ENCODE measurements at places on chromosomes 3 and 15.

- DNase-seq: no peak
Measured at GRCh38 chr3:31354373-31354772, 178.4 kb upstream of the STT3B start.

DNA sequence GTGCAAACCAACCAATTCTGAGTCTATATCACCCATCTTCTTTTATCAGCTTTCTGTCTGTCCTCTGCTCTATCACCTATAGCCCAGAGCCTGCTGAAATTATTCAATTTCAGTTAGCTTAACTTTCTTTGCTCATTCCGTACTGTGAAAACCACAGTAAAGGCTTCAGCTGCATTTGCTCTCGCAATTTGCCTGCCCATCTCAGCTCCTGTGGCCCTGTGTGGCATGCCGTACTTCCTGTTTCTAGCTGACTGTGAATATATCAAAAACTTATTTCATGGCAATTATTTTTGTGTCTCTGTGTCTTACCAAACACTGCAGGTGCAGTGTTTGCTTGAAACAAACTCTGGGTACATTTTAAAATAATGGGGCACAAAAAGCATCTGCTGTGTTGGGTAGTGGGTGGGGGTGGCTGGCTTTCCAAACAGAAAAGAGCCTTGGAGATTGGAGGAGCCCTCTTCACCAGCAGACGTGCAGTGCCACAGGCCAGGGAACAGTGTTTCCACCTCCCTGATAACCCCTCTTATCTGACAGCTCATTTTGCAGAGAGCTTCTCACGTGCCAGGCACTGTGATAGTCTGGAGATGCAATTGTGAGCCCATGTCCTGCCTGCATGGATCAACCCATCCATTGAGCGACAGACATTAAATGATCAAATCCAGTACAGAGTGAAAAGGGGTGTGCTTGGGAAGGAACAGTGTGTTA, 45.2 kb downstream of the GASK1A start:
- no peak for DNase-seq

DNA sequence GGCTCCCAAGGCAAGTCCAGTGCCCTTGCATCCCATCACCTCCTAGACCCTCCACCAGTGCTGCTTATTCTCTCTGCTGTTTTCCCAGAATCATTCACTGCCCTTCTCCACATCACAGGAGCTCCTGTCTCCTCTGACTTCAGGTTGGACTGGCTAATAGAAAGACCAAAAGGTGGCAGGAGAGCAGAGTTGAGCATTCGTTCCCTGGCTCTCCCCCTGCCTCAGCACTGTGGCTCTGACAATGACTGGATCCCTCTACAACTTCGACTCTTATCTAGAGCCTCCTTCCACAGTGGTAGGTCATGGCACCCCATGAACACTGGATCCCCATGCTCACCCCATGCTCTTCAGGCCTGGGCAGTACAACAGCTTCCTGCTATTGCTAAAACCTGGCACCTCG, 243.6 kb downstream of the LRRN1 start:
- no peak for DNase-seq

DNA sequence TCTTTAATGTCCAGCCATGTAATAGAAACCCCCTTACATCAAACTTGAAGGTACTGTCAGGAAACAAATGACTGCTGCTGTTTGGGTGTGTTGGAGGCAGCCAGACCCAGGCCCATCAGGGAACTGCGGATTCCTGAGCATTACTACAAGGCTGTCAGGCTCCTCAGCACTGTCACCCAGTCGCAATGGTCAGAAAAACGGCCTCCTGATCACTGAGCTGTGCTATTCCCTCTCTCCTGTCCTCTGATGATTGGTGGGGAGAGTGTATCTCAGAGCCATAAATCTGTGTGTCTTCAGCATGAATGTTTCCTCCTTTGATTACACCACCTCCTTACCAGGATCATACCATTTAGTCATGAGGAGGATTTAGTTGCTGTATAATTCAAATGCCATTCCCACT, 135.2 kb upstream of the GADL1 start:
- DNase-seq: no peak

DNA sequence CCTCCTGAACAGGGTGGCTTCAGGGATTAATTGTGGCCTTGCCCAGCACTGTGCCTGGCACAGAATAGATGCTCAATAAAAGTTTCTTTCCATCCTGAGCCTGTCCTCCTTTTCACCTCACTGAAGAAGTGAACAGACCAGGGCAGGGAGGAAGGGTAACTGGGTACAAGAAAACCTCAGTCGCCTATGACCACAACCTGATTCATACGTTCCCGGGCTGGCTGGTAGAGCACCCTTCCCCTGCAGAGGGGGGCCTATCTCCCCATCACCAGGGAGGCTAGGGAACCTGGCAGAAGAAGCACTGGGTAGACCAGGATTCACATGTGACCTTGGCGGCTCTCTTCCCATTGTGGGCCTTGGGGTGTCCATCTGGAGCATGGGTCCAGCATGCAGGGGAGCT, 27.8 kb upstream of the CACNA2D2 start:
- no peak for DNase-seq

- DNase-seq: no peak
Measured at GRCh38 chr3:65178703-65179102, 490.9 kb upstream of the ADAMTS9 start.

DNA sequence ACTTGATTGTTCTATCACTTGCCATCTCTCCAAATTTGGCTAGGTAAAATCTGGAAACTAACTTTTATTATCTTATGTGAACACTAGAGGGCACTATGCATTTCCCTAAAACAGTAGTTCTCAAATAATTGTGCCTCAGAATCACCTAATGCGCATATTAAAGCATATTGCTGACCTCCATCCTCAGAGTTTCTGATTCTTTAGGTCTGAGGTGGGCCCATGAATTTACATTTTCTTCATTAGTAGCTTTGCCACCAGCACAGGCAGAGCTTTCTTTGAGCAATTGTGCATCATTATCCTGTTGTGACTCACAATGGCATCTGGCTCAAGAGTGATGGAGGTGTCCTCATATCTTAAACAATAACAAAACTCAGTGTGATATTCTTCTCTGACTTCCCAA, 17.5 kb upstream of the BCHE start:
- DNase-seq: peak; percentile 49

DNA sequence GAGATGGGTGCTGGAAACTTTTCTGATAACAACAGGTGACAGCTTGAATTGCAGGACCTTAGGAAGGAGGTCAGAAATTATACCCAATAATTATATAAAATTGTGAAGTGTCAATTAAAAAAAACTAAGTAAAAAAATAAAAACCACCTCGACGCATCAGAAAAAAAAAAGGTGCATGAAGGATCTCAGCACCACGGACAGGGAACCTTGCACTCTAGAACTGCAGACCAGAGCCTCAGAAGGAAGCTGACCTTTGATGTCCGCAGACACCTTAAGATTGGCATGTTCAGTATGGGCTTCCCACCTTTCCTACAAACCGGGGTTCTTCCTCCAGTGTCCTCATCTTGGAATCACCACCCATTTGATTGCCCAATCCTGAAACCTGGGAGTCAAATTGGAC, 60.9 kb downstream of the SCN10A start:
- DNase-seq: no peak

DNA sequence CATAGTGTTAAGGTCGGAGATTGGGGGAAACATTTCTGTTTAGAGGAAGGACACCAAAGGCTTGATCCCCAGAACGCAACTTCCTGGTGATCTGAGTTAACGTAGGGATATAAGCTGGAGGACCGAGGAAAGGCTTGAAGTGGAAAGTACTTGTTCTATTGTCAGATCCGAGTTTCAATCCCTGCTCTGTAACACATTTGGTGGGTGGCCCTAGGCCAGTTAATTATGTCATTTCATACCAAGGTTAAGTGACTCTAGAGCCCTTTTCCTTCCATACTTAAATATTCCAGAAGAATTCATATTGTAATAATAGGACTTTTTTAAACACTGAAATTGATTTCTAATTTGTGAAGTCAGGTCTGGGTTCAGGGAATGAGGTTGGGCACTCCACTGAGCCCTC, 80.9 kb downstream of the RPLP1 start:
- no peak for DNase-seq

- DNase-seq: no peak
Measured at GRCh38 chr15:28984421-28985315, 98.9 kb downstream of the APBA2 start.

GRCh38 chr3:61796911-61797310, 235.5 kb downstream of the PTPRG start:
- DNase-seq: no peak

GRCh38 chr3:98954791-98955604, 53.5 kb upstream of the DCBLD2 start:
- no peak for DNase-seq

- DNase-seq: no peak
Measured at GRCh38 chr15:99399061-99399460, 147.8 kb downstream of the LRRC28 start.

GRCh38 chr3:43534675-43535074, 87.1 kb downstream of the ANO10 start:
- no peak for DNase-seq

DNA sequence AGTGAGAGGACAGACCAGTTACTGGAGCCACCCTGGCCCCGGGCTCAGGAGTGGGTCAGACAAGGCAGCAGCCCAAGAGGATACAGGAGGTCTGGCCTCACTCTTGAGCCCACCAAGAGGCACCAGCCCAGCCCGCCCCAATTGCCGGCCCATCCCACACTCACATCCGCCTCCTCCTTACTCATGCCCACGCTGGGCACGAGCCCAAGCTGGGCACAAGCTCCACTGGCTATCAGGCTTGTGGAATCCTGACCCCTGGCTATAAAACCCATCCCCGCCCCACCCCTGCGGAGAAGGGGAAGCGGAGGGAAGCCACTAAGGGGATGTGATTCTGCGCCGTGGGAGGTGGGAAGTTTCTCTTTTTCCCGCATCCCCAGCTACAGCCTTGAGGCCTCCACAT, 25.9 kb downstream of the ADCY5 start:
- DNase-seq: no peak

Data from NCI-H146 (cell line).